CD4-positive, alpha-beta T cell (primary cell): ENCODE measurements at places on chromosomes 6 and 20. TPM values are rescaled to one million over a fixed set of nuclear protein-coding genes. Genes with fewer than 3 reads are reported as not detected.

GRCh38 chr6:144437105-144437504 is 152.0 kb downstream of the UTRN start:
- H3K27ac ChIP-seq, result no peak overlapping the region
- peaks cover 69% of the 10 kb centered on the region for H3K36me3 ChIP-seq
- H3K4me1 ChIP-seq, result no peaks in the 10 kb centered on the region
- no peak for DNase-seq
- no peak overlapping the region for H3K4me3 ChIP-seq
- no peaks in the 10 kb centered on the region for H3K27me3 ChIP-seq

DNA sequence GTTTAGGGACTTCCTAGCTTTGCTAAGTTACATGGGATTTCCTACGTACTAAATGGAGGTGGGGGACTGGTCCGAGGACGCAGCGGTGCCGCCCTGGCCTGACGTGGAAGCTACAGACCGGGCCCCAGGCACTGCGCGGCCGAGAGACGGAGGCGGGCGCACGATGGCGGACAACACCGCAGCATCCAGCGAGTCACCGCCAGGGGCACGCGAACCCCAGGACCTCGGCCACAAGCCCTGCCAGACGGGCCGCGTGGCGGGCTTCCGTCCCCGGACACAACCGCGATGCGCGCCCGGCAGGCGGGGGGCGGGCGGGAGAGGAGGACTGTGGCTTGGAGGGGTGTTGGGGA is 1516.9 kb upstream of the DEFB115 start:
- no peaks in the 10 kb centered on the region for H3K36me3 ChIP-seq
- no peak overlapping the region for H3K27ac ChIP-seq
- H3K27me3 ChIP-seq, result no peaks in the 10 kb centered on the region
- no peak for DNase-seq
- no peaks in the 10 kb centered on the region for H3K4me1 ChIP-seq

DNA sequence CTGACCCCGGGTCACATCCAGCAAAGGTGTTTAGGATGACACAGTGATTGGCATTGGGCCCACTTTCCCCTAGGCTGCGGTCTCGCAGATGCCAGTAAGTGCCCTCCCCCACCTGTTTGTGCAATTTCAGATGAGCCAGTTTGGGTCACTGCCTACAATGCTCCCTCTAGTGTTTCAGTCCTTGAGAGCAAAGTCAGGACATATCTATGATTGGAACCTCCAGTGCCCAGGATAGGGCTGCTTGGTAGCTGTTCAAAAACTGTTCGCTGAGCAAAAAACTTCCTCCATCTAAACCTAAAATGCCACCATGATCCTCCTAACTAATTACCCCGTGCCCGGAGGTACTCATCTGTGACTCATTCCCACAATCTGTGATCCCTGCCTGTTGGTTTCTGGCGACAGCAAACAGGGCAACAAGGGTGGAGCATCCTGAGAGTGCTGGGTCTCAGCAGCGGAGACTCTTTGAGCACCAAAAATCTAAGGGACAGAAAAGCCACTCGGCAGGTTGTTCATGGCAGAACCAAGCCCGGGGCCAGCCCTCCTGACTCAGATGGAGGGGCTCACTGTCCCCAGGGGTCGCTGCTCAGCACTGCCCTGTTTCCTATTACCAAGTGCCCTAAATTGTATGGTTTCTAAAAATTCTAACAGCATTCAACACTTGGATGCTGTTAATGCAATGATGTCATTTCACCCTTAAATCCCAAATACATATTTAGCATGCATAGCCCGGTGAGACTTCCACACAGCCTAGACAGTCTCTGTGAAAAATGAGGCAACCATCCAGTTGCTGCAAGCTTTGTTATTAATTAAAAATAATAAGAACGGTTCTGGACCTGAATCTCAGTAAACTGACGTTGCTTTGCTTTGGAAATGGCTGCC is 5.0 kb downstream of the VSX1 start:
- peaks cover 18% of the 10 kb centered on the region for H3K4me1 ChIP-seq
- H3K27me3 ChIP-seq, result peaks cover 90% of the 10 kb centered on the region
- H3K36me3 ChIP-seq, result no peaks in the 10 kb centered on the region
- H3K27ac ChIP-seq, result no peak overlapping the region
- H3K4me3 ChIP-seq, result no peak overlapping the region
- DNase-seq, result peak; percentile 52

DNA sequence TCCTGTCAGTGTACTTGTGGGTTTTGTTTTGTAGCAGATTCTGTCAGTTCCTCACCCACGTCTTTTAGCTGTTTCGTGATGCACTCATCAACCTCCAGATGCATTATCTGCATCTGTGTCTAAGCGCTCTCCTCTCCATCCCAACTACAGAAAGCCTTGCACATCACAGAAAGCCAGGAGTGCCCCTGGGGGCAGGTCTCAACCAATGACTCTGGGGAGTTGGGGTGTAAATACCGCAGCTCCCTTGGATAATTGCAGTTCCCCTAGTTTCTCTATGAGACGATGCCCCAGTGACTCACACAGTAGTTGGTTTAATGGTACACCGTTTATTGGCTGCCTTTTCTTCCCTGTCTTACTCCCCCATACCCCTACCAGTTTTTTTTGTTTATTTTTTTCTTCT is 158.1 kb downstream of the SOX4 start:
- no peak for DNase-seq
- no peaks in the 10 kb centered on the region for H3K4me1 ChIP-seq
- H3K27me3 ChIP-seq, result no peaks in the 10 kb centered on the region
- H3K27ac ChIP-seq, result no peak overlapping the region
- H3K36me3 ChIP-seq, result no peaks in the 10 kb centered on the region
- no peak overlapping the region for H3K4me3 ChIP-seq

ADGRF5 gene
- not detected for total RNA-seq

KIF6 gene
- not detected for total RNA-seq

NSFL1C gene
- 53.4 TPM for total RNA-seq

SYCP2 gene
- total RNA-seq, result 4.4 TPM

PAK5 gene
- total RNA-seq, result not detected

- H3K4me1 ChIP-seq, result peaks cover 23% of the 10 kb centered on the region
- peak within 1 kb of the TSS; percentile 75 for H3K4me3 ChIP-seq
- no peaks in the 10 kb centered on the region for H3K27me3 ChIP-seq
- peak within 1 kb of the TSS; percentile 53 for H3K27ac ChIP-seq
Observed at GRCh38 chr20:5749952-5750779, at the start of gene SHLD1. Gene SHLD1 (plus strand): TSS chr20:5750401. CDS start chr20:5772866, 22,465 bp downstream.

DNA sequence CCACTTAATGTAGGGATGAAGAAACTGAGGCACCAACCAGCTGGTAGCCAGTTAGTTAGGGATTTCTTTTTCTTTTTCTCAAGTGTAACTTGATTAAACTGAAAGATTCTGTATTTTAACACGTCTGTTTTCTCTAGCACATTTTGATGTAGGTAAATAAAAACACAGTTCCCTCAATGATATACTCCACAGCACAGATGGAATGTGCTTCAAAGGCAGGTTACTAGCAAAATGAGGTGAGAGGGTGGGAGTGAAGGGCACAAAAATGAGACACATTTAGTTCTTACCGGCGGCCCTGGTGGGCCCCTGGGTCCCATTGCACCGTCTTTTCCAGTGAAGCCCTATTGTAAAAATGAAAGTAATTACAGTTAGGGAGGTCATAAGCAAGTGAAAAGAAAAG is 108.9 kb downstream of the COL12A1 start:
- H3K27me3 ChIP-seq, result no peaks in the 10 kb centered on the region
- no peak overlapping the region for H3K4me3 ChIP-seq
- no peak overlapping the region for H3K27ac ChIP-seq
- DNase-seq, result no peak
- no peaks in the 10 kb centered on the region for H3K36me3 ChIP-seq

GRCh38 chr6:48016020-48016755 is 94.8 kb downstream of the PTCHD4 start:
- no peak overlapping the region for H3K27ac ChIP-seq
- no peak overlapping the region for H3K4me3 ChIP-seq
- no peak for DNase-seq
- H3K4me1 ChIP-seq, result no peaks in the 10 kb centered on the region

- no peaks in the 10 kb centered on the region for H3K27me3 ChIP-seq
- no peak for DNase-seq
- no peaks in the 10 kb centered on the region for H3K36me3 ChIP-seq
- H3K27ac ChIP-seq, result no peak overlapping the region
Observed at GRCh38 chr20:58056021-58056591, 172.3 kb downstream of the ANKRD60 start.

DNA sequence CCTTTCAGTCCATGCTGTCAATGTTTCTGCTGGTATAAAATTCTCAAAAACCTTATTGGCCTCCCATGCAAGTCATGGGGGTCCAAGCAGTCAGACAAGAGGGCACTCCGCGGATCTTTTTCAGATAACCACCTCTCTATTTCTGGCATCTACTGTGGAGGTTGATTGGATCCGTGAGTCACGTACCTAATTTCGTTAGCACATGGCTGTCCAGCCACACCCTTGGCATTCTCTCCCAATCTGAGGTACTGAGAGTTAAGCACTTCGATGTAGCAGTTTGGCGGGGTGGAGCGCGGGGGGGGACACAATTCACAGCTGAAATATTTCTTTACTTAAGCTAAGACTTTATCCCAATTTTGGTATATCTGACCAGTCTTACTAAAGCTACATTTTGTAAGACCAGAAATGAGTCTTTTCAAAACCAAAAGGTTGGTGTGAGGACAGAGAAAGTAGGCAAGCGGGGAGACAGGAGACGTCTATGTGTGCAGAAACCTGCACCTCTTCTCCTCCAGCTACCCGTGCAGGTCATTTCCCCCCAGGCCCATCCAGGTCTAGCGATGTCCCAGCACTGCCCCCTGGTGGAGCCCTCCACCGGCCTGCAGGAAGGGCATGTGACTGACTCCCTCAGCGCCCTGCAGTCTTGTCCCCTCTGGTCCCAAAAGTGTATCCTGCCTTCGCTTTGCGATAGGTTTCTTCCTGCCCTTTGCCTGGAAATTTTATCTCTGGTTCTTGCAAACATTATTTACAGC is 113.1 kb downstream of the ADAT2 start:
- no peaks in the 10 kb centered on the region for H3K36me3 ChIP-seq
- DNase-seq, result peak; percentile 54
- no peak overlapping the region for H3K27ac ChIP-seq

GABRR1 gene
- total RNA-seq, result not detected

GRCh38 chr6:146850238-146850896 is 251.6 kb downstream of the ADGB start:
- no peaks in the 10 kb centered on the region for H3K36me3 ChIP-seq
- no peak for DNase-seq
- no peak overlapping the region for H3K27ac ChIP-seq
- no peaks in the 10 kb centered on the region for H3K27me3 ChIP-seq
- H3K4me3 ChIP-seq, result no peak overlapping the region
- H3K4me1 ChIP-seq, result no peaks in the 10 kb centered on the region

DNA sequence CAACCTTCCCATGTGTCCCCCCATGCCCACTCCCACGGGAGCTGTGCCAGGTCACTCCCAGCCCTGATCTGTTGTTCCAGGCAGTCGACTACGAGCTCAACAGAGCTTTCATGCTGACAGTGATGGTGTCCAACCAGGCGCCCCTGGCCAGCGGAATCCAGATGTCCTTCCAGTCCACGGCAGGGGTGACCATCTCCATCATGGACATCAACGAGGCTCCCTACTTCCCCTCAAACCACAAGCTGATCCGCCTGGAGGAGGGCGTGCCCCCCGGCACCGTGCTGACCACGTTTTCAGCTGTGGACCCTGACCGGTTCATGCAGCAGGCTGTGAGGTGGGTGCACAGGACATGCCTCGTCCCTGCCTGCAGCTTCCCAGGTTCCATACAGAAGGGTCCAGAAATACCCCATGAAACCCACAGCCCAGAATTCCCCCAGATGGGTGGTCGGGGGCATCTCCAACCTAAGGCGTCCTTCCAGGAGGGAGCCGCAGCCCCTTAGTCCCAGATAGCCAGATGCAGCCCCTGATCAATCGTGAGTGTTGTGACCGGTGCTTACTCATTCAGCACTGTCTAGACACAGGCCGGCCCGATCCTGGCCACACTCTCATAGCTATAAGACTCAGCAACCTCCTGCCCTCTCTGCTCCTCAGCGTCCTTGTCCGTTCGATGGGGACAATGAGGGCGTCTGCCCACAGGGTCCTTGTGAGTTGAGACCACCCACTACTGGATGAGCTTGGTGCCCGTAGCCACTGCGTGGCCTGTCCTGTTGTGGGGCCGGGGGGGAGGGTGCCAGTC is 142.1 kb downstream of the TAF4 start:
- H3K4me1 ChIP-seq, result no peaks in the 10 kb centered on the region
- H3K36me3 ChIP-seq, result no peaks in the 10 kb centered on the region
- H3K4me3 ChIP-seq, result no peak overlapping the region
- no peaks in the 10 kb centered on the region for H3K27me3 ChIP-seq
- DNase-seq, result no peak
- no peak overlapping the region for H3K27ac ChIP-seq
